ENCODE measurements at places on chromosomes 5 and 9. TPM values are rescaled to one million over a fixed set of nuclear protein-coding genes. Genes with fewer than 3 reads are reported as not detected.

Gene LCN1
- not detected for total RNA-seq

DNA sequence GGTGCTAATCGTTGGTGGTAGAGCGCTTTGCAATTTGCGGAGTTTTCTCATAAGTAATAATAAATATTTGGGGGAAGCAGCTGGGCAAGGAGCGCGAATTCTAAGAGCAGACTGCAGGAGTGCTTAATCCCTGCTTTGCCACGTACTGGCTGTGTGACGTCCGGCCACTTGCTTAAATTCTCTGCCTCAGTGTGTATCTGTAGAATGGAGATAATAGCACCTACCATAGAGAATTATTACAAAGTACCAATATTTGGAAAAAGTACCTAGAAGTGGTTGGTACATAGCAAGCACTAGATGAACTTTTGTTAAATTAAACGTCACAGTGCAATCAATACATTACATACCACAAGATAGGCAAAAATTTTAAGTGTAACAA lies 598 bp upstream of the TMED7 start:
- H3K27me3 ChIP-seq = no peaks in the 10 kb centered on the region
- H3K4me1 ChIP-seq = peaks cover 16% of the 10 kb centered on the region
- no peaks in the 10 kb centered on the region for H3K36me3 ChIP-seq
- no peak overlapping the region for H3K4me3 ChIP-seq
- H3K27ac ChIP-seq = no peak overlapping the region

DNA sequence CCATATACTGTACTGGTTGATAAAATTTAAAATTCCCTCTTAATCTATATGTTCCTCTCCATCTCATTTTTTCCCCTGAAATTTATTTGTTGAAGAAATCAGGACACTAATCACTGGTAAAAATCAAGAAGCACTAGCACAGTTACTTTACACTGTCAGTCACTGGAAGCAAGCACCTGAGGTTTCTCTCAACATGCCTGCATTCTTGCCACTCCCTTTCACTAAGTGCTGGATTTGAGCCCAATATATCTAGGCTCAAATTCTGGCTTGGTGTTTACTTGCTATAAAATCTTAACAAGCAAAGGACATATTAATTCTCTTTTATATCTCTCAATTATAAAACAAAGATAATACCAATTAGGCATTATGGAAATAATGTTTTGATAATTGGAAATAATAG lies 58.6 kb downstream of the DIAPH1 start:
- H3K4me3 ChIP-seq = peak overlapping the region; percentile 51
- H3K27ac ChIP-seq = peak overlapping the region; percentile 98
- H3K36me3 ChIP-seq = peaks cover 45% of the 10 kb centered on the region
- no peak for DNase-seq

DNA sequence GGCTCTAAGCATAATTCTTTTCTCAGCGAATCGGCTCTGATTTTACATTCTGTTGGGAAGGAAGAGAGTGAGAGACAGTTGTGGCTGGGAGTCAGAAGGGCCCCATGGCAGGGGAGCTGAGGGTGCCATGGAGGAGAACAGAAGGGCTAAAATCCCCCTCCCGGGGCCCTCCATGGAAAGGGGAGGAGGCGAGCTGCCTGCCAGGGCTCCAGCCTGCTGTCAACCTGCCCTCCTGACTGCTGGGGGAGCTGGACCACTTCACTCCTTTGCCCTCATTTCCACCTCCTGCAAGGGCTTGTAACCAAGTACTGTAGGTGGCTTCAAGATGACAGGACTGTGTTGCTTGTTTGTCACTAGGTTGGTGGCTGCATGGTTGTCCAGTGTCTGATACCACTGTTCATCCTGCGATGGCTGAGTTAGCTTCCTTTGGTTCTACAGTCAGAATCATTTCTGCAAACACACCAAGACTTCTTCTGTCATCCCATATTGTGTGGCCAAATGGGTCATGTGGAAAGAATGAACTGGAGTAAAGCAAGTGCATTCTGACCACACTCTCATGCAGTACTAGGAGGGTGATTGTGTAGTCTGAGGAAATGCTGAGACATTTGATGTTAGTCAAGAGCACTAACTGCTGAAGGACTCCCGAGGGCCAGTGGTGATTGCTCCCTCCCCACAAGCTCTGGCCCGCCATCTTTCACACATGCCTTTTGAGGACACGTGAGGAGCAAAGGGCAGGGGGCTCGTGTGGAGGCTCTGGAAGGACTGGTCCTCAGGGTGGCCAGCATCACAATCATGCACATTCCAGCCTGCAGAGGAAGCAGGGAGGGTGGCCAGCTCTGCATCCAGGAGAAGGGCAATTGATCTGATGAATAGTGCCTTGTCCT lies 307.2 kb downstream of the GADD45G start:
- H3K27ac ChIP-seq = no peak overlapping the region
- no peak for DNase-seq
- H3K36me3 ChIP-seq = no peaks in the 10 kb centered on the region
- H3K4me1 ChIP-seq = no peaks in the 10 kb centered on the region
- H3K27me3 ChIP-seq = peaks cover 47% of the 10 kb centered on the region

GRCh38 chr5:36985387-36985786 lies 108.8 kb downstream of the NIPBL start:
- no peaks in the 10 kb centered on the region for H3K4me1 ChIP-seq
- no peaks in the 10 kb centered on the region for H3K27me3 ChIP-seq
- H3K36me3 ChIP-seq = peaks cover 5% of the 10 kb centered on the region
- no peak overlapping the region for H3K4me3 ChIP-seq
- no peak for DNase-seq
